ENCODE measurements at places on chromosomes 5 and 9.
A peak's percentile ranks its signal among the peaks of the same experiment; 100 is the strongest.

DNA sequence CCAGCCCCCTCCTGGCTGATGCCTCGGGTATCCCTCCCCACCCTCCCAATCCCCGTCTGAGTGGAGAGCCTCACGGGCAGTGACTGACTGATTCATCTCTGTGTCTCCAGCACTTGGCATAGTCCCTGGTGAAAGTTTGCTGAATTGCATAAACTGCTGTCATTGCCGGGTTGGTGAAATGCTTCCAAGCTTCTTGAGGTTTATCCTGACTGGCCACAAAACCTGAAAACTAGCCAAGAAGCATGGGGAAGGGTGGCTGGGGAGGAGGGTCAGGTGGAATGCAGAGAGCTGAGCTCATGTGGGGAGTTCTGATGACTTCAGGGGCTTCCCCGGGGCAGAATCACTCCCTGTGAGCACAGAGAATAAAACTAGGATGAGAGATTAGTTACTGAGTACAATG, 56.9 kb upstream of the GGTA1 start:
- DNase-seq, result peak; percentile 42

DNA sequence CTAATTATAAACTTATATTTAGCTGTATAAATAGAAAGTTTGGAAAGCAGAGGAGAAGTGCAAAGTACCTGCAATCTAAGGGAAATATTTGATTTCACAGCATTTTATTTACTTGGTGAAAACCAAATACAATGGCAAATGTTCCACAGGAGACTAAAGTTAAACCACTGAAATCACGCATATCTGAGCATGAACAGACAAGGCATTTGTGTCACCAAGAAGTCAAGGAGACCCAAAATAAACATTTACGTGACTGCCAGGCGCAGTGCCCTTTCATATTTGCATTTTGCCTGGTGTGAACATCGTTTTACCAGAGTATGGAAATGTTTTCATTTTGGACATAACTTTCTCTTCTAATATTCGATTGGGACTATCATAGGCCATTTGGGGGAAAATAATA, 20.6 kb downstream of the UGCG start:
- DNase-seq, result no peak

DNA sequence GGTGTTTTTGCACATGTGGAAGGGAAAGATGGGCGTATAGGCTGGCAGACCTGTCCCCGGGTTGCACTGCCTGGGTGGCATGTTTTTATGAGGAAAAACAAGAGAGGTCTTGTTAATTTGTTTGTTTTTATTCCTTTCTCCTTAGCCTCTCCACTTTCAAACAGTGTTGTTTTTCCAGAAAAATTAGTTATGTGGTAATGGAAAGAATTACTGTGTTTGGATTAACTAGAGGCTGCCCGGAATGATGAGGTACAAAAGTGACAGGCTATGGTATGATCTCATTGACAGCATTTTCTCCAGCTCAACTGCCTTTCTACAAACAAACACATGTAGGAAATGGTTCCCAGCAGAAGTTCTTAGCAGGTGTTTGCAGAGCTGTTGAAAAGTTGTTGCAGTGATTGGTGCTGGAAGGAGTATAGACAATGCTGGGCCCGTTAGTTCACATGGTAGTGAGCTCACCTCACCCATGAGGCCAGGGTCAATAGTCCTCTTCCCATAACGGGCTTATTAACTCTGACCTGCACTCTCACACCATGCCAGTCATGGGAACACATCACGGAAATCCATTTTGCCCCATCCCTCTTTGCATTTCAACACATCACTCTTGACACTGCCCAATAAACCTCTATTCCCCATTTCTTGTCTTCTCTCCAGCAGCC, 111.3 kb upstream of the SAP30L start:
- DNase-seq, result no peak

- DNase-seq, result peak; percentile 98
These were observed at the start of gene SPATA24 for GRCh38 chr5:139403787-139404483. TSS of gene SPATA24 (minus strand) at chr5:139404089. CDS start at chr5:139404060, 29 bp downstream.

GRCh38 chr5:15560421-15560820, 60.4 kb downstream of the FBXL7 start:
- DNase-seq, result no peak

DNA sequence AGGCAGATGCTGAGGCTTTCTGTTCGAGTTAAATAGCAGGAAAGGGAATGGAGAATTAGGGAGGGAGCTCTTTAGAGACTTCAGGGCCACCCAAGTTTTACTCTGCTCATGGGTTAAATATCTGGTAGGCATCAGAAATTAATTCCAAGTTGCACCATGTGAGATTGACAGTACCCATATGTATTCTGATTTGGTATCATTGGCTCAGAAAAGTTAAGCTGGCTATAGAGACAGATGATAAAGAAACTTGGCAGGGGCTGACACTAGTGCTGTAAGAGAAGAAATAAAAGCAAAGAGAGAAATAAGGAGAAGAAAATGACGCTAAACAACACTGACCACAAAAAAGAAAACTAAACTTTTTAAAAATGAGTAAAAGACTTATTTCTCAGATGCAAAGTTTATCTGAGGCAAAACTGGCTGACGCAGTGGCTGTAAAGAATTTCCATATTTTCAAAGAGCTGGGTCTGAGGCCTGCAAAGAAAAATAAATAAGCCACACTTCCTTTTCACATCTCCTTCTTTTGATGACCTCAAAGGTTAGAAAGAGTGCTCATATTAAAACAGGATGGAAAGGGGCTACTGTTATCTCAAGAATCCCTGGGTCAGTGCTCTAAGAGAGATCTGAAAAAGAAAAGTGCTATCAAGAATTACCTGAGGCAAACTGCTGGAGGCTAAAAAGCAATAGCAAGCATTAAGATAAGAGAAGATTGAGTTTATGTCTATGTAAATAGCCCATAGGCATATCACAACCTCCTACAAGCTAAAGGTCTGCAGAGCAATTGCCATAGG, 399.0 kb upstream of the MEF2C start:
- no peak for DNase-seq

- DNase-seq, result peak; percentile 31
These were observed at the start of gene LRRC14B for GRCh38 chr5:191036-191948. TSS of gene LRRC14B (plus strand) at chr5:191495. CDS start at chr5:191539, 44 bp downstream.

DNA sequence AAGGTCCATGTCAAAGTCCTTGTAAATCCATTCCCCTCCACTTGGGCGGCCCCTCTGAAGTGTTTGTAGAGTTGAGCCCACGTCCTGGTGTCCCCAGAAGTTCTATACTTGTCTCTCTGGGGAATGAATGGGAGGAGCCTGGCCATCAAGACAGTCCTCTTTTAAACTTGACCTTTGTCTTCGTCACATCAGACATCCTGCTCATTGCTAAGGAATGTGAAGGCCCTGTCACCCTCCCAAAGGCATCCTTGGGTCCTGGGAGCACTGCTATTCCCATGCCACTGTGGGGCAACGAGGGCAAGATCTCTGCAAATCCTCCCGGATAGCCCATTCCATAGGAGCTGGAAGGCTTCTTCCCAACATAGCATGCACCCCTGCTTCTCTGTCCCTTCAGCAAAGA, 235.5 kb downstream of the SLIT3 start:
- DNase-seq, result no peak

DNA sequence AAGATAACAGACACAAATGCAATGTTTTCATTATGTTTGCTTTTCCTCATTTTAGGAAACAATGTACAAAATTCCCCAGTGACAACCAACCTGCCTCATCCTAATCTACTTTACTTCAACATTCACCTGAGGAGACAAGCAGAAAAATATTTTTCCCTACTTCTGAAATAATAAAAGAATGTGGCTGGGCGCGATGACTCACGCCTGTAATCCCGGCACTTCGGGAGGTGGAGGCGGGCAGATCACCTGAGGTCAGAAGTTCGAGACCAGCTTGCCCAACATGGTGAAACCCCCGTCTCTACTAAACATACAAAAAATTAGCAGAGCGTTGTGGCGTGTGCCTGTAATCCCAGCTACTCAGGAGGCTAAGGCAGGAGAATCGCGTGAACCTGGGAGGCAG, 36.9 kb downstream of the MYO10 start:
- DNase-seq, result no peak

GRCh38 chr5:1723476-1723875, 76.2 kb downstream of the MRPL36 start:
- no peak for DNase-seq

DNA sequence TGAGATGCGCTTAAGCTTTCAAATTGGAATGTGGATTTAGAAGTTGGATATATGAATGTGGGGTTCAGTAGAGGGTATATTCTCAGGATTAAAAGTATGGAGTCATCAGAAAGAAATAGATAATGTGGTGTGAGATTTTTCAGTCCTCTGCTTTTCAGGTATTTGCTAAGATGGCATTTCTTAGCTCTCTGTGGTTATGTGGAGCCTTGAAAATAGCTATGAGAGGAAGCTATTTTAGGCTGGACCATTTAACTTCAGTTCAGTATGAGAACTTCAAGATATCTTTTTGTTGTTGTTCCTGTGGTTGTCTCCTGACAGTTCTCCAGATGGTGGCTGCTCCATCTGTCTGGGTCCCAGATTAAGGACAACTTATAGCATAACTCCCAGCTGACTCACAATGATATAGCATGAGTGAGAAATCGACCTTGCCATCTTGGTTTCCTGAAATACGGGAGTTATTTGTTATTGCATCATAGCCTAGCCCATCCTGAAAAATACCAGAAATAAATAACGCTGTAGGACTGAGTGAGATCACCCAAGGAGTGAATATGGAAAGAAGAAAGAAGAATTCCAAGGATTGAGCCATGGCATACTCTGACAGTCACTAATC, 461.5 kb downstream of the ANXA1 start:
- no peak for DNase-seq

DNA sequence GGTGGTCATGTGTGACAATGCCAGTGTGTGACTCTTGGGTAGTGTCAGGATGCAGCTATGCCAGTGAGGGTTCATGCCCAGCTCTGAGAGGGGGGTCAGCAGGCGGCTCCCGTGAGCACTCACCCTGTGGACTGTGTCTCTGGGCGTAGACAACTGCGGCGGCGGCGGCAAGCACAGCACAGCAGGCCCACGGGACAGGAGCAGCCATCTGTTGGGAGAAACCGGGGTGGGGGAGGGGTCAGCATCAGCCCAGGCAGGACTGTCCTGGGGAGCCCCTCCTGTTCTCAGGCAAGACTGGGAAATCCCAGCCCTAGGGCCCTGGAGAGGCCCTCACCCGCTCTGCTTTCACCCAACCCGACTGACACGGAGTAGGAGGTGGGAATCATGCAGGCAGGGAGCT, 20.8 kb downstream of the CNTFR start:
- no peak for DNase-seq

DNA sequence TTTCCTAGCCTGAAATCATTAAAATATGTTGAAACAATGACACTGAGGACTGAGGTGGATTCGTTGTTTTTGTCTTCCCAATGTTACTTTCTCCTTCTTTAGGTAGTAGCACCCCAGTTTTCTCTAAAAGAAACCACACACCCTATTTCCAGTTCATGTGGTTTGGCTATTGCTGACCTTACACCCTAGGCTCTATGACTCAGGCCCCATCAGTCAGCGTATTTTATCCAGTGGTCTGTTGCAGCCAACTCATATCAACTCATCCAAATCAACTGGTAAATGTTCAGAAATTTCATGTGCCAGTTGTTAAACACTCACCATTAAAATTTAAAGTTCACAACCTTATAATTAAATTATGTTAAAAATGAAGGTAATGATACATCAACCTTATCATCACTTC, 44.6 kb upstream of the NFIB start:
- DNase-seq, result no peak

DNA sequence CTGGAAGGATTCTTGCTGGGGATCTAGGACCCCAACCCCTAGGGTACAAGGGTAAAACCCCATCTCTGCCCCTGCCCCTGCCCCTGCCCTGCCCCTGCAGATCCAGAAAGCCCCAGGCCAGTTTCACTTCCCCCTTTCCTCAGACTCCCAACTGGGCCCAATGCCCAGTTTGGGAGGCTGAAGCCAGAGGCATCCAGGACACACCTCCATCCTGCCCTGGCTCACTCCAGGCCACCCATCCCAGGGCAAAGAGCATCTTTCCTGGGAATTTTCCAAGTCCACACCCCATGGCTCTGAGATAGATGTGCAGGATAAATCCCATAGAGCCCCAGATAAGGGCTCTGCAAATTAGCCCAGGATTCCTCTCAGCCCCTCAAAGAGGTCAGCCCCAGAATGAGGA, 17.4 kb downstream of the CNTFR start:
- no peak for DNase-seq

- no peak for DNase-seq
These were observed 15.7 kb downstream of the TPPP start for GRCh38 chr5:677131-678101.

- no peak for DNase-seq
These were observed 46.7 kb upstream of the CDKN2AIPNL start for GRCh38 chr5:134458234-134459009.

DNA sequence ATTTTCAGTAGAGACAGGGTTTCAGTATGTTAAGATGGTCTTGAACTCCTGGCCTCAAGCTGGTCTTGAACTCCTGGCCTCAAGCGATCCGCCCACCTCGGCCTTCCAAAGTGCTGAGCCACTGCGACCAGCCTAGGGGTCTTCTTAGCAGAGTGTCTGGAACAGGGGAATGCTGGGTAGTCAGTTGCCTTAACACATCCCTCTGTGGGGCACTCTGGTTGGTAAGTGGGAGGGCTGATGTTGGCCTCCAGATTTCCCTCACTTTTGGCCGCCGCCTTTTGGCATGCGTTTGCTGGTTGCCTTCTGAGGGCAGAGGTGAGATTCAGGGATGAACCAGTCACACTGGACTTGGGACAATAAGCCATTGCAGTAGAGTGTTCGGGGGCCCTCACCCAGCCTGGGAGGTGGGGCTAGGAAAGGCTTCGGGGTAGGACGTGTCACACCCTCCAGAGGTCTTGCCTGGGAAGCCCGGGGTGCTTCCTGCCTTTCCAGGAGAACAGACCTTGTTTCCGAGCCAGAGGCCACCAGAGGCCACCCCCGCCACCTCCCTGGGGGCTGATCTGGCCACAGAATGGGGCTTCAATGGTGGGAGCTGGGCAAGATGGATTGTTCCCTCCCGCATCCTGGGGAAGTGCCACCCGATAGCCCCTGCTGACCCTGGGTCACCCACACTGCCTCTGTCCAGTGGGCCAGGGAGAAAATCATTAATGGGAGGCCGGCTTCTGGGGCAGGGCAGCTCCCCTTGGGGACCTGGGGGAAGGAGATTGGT, 13.3 kb downstream of the FGF18 start:
- DNase-seq, result no peak

GRCh38 chr5:141354900-141355469, at the start of gene PCDHGA4:
TSS of gene PCDHGA4 (plus strand) at chr5:141355021. CDS start at chr5:141355108, 87 bp downstream.
- no peak for DNase-seq

- no peak for DNase-seq
These were observed 1019.0 kb downstream of the NR2F1-AS1 start for GRCh38 chr5:92562065-92562464.

GRCh38 chr9:79912318-79913070, 340.7 kb downstream of the TLE4 start:
- peak; percentile 64 for DNase-seq

DNA sequence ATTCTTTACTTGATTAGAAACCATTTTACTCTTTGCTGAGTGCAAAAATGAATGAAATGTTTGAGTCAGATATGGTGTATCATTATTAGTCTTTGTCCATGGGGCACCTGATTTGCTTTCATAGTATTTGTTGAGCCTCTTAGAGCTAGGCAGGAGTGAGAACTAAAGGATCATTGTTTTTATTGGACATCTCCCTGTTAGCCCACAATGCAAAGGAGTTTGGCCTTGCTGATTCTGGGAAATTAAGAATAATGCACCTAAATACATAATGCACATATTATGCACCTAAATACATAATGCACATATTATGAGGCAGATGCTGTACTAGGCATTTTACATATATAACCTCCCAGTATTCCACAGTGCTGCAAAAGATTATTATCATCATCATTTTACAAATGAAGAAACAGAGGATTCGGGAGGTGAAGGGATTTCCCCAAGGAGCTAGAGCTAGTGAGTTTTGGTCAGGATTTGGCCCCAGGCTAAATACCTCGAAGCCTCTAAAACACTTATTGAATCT, 113.0 kb upstream of the LIFR start:
- DNase-seq, result no peak

- DNase-seq, result no peak
These were observed 116.6 kb downstream of the VPS13A start for GRCh38 chr9:77293949-77294348.

Data from hindlimb muscle (tissue), 1 donor.